ENCODE measurements at places on chromosomes 16 and 17. TPM values are rescaled to one million over a fixed set of nuclear protein-coding genes. Genes with fewer than 3 reads are reported as not detected.

GRCh38 chr17:59367657-59368045 lies 36.2 kb downstream of the YPEL2 start:
- H3K4me1 ChIP-seq: peaks cover 10% of the 10 kb centered on the region
- H3K36me3 ChIP-seq: no peaks in the 10 kb centered on the region
- H3K27ac ChIP-seq: peak overlapping the region; percentile 95
- no peaks in the 10 kb centered on the region for H3K27me3 ChIP-seq
- H3K4me3 ChIP-seq: no peak overlapping the region
- no peak for DNase-seq

DNA sequence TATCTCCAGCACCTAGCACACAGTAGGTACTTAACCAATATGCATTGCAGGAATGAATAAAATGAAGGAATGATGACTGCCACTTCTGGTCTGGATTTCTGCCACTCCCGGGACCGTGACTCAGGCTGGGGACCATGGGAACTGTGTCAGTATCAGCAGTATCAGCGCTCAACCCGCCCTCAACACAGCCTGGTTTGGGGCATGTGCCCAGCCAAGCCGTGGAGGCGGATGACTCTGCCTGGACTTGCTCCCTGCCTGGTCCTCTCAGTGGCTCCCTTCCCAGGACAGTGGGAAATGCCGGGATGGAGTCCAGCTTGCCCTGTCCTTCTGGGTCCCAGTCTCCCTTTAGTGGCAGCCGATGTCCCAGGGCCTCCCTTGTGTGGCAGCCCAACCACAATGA lies 55.1 kb downstream of the SRCIN1 start:
- peak; percentile 87 for DNase-seq
- H3K4me3 ChIP-seq: no peak overlapping the region
- no peaks in the 10 kb centered on the region for H3K27me3 ChIP-seq
- H3K4me1 ChIP-seq: no peaks in the 10 kb centered on the region

SUMO2 gene
- total RNA-seq: 262 TPM

CDH13 gene
- 159 TPM for total RNA-seq
